ENCODE measurements at places on chromosomes 13 and 19. TPM values are rescaled to one million over a fixed set of nuclear protein-coding genes. Genes with fewer than 3 reads are reported as not detected.

DNA sequence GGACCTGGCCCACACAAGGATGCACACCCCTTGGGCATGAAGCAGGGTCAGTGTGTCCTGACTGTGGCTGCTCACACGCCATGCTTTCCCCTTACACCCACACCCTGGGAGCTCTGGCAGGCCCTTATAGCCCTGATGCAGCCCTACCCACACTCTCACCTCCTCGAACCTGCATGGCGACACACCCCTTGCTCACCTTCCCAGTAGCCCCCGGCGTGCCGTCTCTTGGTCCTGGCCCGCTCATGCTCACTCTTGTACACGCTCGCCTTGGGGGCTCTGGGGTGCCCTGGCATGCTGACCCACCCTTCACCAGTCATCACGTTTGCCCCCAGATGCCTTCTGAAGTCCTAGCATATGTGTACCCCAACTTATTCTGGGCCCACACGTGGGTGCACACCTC is 56.1 kb downstream of the MAP4K1 start:
- DNase-seq, result no peak

Gene GPC6
- 8.4 TPM for total RNA-seq

Gene CEACAM20
- 2.3 TPM for total RNA-seq

Gene FGF9
- total RNA-seq, result 10.4 TPM

DNA sequence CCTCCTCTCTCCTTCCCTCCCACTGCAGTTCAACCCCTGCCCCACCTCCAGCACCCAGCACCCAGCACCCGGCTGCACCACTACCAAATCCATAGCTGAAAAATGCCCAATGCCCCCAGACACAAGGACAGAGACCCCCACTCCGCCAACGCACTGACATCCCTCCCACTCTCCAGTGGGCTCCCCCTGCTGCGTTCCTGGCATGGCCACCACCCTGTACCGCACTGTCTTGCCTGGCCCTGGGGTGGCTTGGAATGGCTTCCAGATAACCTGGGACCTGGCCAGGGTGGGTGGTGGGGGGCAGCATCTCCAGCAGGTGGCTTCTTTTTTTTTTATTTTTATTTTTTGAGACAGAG is 5.8 kb upstream of the MKNK2 start:
- DNase-seq, result no peak

GRCh38 chr19:14023404-14024235 is 4.3 kb upstream of the RLN3 start:
- DNase-seq, result no peak

DNA sequence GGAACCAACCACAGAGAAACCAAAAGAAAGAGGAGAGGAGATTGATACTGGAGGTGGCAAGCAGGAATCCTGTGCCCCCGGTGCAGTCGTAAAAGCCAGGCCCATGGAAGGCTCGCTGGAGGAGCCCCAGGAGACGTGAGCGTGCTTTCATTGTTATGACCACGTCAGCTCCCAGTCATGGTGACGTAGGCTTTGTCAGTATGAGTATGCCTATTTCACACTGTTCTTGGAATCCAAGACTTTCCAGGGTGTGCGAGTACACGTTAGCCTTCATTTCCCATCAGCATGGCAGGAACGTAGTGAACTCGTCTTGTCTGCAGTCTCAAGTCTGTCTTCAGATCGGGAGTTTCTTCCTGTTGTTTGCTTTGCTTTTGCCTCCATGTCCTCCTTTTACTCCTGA is 15.4 kb upstream of the CHAMP1 start:
- no peak for DNase-seq

Gene KLK12
- total RNA-seq, result 1.6 TPM

Gene GAS6
- 102 TPM for total RNA-seq

DNA sequence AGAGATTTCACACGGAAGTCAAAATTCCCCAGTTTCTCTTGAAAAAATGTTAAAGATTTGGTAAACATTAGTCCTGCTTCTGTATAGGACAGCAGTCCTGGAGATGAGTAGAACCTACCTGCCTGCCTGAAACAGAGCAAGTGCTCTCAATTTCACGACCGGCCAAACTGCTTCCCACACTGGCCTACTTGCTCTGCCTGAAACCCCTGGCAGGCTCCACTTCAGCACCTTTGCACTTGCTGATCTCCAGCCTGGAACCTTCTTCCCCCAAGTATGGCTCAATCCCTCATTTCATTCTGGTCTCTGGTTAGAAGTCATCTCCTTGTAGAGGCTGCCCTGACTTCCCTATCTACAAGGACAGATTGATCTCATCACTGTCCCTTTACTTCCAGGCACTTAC is 271.4 kb downstream of the DLEU7 start:
- DNase-seq, result no peak

DNA sequence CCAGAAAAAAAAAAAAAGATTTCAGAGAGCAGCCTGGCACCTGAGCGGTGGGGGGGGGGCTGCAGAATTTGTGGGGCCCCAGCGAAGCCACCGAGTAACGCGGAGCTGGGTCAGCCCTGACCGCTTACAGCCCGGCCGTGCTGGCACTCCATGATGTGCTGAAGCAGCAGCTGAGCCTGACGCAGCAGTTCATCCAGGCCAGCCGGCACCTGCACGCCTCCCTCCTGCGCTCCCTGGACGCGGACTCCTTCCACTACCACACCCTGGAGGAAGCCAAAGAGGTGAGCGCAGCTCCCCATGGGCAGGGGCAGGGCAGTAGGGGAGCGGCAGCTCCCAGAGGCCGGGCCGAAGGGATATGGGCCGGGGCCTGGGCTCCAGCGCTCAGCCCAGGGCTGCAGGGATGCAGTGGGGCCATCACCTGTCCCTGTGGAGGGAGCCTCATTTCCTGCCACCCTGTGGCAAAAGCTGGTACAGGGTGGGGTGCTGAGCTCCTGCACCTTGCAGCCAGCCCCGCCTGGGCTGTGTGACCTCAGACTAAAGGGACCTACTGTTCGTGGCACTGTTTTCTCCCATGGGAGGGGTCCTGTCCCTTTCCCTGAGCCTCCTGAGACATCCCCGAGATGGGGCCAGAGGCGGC is 18.3 kb downstream of the C19orf44 start:
- DNase-seq, result no peak

- DNase-seq, result no peak
Measured at GRCh38 chr13:76756451-76756850, 129.8 kb downstream of the KCTD12 start.

- no peak for DNase-seq
Measured at GRCh38 chr13:21361123-21361522, 98.0 kb downstream of the ZDHHC20 start.

Gene PPP2R1A
- 319 TPM for total RNA-seq

DNA sequence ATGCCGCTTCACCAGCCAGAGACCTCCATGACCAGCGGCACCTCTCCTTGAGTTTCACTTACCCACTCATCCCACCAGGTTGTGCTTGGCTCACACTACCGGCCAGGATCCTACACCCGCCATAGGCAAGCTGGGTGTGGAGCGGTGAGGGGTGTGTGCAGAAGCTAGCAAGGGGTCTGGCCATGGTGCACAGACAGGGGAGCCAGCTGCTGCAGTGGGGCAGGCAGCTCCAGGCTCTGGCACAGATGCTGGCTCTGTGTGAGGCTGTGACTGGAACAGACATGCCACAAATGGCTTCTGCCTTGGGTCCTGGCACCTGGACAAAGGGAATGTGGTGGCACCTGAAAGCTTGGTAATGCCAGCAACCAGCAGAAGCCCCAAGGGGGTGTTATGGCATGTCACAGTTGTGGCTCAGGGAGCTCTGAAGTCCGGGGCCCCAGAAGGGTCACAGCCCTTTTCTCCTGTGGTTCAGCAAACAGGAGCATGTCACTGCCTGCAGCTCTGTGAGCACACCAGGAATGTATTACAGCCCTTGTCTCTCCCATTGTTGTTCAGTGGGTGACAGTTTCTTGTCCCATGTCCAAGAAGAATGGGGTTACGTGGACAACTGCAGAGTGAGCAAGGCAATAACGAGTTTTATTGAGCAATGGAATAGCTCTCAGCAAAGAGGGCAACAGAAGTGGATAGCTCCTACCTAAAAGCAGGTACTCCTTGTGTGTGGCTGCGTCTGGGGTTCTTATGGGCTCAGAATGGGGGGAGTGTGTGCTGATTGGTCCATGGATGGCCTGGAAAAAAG is 2791.0 kb upstream of the PCDH20 start:
- DNase-seq, result no peak

Gene TPGS1
- total RNA-seq, result 26.1 TPM

DNA sequence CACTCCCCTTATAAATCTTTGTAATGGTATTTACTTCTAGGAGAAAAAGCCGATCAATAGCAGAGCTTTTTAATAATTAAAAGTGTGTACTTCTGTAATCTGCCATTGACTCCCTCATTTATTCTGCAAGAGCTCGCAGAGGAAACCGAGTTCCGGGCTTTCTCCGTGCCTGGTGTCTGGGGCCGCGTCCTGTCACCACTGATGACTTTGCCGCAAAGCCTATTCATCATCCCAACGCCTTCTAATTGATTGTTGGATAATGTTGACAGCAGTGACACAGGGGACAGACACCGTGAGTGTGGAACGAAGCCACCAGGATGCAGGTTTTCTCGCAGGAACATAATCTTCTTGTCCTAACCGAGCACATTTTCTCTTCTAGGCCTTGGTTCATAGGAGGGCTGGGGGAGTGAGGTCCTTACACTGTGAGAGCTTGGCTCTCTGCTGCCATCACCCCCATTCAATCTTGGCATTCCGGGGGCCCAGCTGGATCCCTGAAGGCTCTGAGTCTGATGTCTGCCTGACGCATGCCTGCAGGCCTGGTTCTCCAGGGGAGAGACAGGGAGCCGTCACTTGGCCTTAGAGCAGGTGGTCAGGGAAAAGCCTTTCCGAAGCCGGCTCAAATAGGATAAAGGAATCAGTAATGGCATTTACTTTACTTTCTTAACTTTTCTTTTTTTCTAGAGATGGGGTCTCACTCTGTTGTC is 110.3 kb downstream of the KDM4B start:
- DNase-seq, result no peak

- DNase-seq, result no peak
Measured at GRCh38 chr13:44111701-44112100, 232.0 kb downstream of the LACC1 start.

GRCh38 chr19:18893587-18894253 is 2.2 kb downstream of the CERS1 start:
- DNase-seq, result no peak

GRCh38 chr13:112814905-112815585 is 125.2 kb downstream of the ATP11A start:
- DNase-seq, result peak; percentile 43

Gene ZNF888
- 8.9 TPM for total RNA-seq

- peak; percentile 79 for DNase-seq
Measured at GRCh38 chr19:21463449-21464105, 41.8 kb upstream of the ZNF429 start.

- no peak for DNase-seq
Measured at GRCh38 chr19:35309481-35310279, 17.7 kb downstream of the MAG start.

DNA sequence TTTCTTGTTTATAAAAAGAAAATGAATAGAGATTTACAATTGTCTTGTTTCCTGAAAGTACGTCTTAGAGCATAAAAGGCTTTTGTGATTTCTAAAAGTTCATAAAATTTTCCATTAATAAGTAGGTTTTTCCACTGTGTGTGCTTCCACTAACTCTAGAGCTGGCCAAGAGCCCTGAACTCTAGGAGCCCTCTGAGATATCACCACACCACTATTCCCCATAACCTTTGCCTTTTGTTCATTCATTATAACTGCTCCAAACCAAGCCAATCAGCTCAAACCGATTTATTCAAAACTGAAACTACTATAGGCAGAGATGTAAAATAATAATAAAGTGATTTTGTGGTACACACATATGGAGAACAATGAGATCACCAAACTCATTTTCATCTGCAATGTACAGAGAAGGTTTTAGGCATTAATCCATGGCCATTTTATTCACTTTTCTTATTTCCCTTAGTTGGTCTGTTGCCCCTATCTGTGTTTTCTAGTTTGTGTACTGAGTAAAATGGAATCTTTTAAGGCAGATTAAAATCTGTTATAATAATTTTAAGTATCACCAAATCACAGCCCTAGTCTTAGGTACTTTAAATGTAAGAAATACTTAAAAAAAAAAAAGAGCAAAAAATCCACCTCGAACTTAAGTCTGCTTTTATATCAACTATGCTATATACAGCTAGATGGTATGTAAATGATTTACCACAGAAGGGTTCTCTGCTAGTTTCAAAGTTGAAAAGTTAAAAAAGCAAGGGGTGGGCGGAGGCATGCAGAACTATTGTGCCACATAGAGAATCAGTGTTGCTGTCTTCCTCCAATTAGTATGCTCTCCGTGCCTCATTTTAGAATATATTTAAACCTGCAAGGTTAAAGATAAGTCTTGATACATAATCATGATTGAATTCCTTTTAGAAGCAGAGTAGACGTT is 311.3 kb downstream of the KLF12 start:
- no peak for DNase-seq

Gene SMIM44
- total RNA-seq, result not detected

Gene ZNF491
- 8.8 TPM for total RNA-seq

GRCh38 chr13:46605825-46606554 is 53.0 kb downstream of the LRCH1 start:
- DNase-seq, result no peak

DNA sequence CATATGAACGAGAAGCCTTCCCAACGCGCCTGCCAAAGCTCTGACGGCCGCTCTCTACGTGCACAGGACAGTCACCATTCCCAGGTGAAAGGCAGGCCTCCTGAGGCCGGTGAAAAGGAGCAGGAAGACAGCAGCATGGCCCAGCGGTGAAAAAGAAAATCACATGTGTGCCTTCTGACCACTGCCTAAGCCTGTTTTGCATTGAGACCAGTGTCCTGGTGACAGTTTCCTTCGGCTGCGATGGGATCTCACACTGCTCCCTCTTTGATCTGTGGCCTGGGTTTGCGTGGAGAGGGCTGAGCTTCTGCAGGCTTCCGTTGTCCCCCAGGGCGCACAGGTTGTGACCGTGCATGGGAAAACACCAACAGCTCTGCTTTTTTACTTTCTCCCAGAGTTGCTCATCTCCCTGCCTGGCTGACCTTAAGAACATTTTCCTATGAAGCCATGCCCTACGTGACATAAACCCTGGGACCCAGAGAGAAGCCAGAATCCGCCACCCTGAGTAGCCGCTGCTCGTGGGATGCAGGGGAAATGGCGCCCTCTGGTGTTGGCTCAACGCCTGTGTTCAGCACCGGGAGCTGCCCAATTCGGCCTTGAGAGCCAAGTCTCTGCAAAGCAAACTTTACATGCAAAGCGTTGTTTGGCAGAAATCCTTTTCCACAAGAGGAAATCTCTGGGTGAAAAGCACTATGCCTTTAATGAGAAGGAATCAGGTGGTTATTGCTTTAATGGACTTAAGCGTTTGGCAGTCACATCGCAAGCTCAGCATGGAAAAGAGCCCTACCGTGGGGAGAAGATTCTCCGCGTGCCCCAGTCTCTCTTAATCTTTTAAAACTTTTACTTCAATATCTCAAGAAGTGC is 112.2 kb upstream of the GPR12 start:
- DNase-seq, result no peak

Gene S1PR2
- total RNA-seq, result 23.3 TPM
